ENCODE measurements at places on chromosomes 11 and 22. TPM values are rescaled to one million over a fixed set of nuclear protein-coding genes. Genes with fewer than 3 reads are reported as not detected.

Gene MRPL11
- total RNA-seq, result 33.1 TPM

Gene BAIAP2L2
- 1.0 TPM for total RNA-seq

Gene C1QTNF6
- total RNA-seq, result 3.6 TPM

DNA sequence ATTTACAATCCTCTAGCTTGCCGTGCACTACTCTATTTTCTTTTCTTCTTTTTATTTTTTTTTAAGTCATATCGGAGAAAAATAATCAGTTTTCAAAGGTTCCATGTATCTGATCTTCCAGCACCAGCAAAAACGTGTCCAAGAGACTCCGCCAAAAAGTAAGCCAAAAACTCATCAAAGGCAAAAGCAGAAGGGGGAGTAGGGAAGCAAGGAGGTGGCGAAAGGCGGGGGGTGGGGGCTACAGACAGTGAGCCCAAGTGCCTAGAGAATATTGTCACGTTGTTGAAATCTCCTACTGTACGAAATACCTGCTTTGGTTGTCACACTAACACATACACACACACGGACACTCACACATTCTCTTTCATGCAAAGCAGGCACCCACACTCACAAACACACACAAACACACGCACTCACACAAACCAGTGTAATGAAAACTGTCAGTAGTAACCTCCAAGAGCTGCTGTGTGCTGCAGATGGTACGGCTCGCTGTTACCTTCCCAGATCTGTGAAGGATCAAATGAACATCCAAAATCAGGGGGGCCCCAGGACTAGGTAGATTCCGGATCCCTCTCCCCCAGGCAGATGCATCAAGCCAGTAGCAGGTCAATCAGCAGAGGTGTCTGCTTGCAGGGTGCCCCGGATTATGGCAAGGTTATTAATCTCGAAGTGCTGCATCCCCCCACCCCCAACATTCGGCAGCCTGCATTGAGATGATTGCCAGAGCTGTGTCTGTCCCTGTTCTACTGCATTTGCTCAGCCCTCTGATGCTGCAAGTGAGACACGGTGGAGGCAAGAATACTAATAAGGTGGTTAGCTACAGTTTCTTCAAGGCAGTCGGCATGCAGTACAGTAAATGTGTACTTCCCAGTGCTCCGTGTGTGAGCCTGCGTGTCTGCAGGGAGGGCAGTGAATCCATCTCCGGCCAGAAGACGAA, at the start of gene LRRC4C:
TSS of gene LRRC4C (minus strand) at position 188 of the 937 bp plus-strand sequence.
- no peak for DNase-seq

- DNase-seq, result no peak
These were observed 20.4 kb downstream of the ALKBH8 start for GRCh38 chr11:107545101-107545514.

DNA sequence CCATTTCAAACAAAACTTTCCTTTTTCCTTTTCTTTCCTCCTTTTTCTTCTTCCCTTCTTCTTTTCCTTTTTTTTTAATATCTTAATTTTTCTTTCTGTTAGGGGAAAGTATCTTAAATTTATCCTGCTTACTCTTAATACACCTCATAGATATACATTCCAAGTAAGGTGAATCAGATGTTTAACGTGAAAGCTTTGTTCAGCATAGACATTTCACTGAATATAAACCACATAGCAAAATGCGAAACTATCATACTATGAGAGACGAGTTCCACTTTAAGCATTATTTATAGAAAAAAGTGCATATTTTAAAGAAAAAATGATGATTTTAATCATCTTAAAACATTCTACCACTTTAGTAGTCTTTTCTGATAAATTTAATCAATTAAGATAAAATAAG, 137.8 kb upstream of the MTMR2 start:
- DNase-seq, result no peak

DNA sequence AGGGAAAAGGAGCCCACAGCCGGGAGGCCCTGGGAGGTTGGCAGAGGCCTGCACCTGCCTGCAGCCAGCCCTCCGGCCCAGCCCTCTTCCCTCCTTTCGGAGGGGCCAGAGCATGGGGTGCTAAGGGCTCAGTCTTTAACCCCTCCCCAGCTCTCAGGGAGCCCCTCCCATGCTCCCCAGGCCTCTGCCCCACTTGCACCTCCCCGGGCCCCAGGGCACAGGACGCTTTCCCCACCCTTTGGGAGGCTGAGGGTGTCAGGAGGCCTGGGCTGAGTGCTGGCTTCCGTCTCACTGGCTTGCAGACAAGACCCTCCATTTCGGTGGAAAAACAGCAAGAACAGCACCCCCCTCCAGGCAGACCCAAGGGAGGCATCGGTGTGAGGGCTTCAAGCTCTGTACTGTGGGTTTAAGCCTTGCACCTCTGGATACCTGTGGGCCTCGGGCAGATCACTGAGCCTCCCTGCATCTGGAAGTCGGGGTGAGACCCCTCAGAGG, 7.3 kb downstream of the ASCL2 start:
- no peak for DNase-seq

DNA sequence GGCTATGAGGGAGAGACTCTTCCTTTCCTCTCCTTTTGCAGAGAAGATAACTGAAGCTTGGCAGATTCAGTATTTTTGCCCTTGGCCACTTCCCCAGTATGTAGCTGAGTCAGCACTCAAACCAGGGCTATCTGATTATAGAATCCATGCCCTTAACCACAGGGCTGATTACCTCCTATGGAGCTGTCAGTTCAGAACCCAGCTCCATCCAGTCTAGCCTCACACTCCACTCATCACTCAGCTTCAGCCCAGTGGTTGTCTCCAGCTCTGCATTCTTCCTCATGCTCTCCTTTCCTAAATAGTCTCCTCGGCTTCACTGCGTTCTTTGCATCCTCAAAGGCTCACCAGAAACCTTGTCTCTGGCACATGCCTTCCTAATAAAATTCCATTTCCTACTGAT, 151.6 kb upstream of the BLID start:
- no peak for DNase-seq

DNA sequence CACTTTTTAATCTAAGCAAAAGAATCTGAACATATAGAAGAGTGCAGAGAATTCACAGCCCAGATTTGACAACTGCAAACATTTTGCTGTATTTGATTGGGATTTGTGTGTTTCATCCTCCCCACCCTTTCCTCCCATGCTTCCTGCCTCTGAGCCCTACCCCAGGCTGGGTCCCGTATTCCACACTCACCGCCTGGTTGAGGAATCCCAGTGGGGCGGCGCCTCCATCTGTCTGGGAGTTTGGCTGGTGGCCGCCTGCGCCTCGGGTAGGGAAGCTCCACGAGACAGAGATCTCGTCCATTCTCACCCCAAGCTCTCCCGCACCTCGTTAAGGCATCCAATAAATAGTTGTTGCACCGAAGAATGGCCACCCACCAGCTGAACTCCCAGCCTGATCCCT, 105.9 kb upstream of the SLC22A12 start:
- DNase-seq, result no peak

GRCh38 chr11:96188243-96189006, 154.6 kb downstream of the MAML2 start:
- DNase-seq, result no peak

GRCh38 chr22:18042685-18043084, 18.3 kb upstream of the MICAL3 start:
- DNase-seq, result no peak

GRCh38 chr11:130042093-130042591, 27.6 kb upstream of the APLP2 start:
- no peak for DNase-seq
